ENCODE measurements at places on chromosomes 5 and 9. TPM values are rescaled to one million over a fixed set of nuclear protein-coding genes. Genes with fewer than 3 reads are reported as not detected.

DNA sequence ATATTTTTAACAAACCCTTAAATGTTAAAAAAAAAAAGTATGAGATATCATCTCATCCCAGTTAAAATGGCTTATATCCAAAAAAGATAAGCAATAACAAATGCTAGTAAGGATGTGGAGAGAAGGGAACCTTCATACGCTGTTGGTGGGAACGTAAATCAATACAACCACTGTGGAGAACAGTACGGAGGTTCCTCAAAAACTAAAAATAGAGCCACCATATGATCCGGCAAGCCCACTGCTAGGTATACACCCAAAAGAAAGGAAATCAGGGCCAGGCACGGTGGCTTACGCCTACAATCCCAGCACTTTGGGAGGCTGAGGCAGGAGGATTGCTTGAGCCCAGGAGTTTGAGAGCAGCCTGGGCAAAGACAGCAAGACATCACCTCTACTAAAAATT, 3.0 kb downstream of the MTMR12 start:
- DNase-seq, result peak; percentile 12

DNA sequence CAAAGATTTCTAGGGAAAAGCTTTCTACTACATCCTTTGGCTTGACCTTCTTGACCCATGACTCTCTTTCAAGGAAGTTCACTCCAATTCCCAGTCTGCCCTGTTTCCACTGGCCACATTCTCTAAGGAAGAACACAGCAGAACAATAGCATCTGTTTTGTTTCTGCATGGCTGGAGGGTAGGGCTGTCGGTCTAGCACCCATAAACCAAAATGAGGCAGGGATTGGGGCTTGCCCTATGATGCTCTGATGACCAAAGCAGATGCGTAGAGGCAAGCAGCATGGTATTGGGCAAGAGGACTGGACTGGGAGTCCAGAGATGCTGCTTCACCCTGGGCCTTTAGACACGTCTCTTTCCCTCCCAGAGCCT, 24.1 kb downstream of the GOLGA2 start:
- DNase-seq, result no peak

- no peak for DNase-seq
Measured at GRCh38 chr5:126235628-126236027, 187.6 kb upstream of the GRAMD2B start.

DNA sequence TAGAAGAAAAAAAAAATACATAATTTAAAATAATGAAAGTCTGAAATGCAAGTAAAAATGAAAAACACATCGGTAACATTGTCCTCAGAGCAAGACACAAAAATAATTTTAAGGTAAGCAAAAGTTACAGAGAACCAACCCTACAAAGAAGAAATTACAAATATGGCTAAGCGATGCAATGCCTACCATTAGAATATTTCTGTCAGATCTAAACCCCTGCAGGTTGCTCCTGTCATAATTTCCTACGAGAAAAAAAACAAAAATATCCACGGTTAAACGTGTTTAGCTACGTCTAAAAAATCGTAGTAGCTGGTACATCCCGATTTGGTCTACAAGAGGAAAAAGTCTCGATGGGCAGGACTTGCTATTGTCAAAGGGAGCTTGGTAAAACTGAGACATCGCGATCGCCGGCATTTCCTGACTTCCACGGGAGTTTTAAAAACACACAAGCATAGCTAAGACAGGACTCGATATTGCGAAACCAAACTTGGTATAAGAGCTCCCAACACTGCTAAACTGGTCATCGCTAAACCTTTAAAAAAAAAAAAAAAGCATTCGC, 1.1 kb upstream of the ANXA2R start:
- DNase-seq, result no peak

- DNase-seq, result no peak
Measured at GRCh38 chr5:43024217-43024616, 15.9 kb downstream of the ANXA2R start.

DNA sequence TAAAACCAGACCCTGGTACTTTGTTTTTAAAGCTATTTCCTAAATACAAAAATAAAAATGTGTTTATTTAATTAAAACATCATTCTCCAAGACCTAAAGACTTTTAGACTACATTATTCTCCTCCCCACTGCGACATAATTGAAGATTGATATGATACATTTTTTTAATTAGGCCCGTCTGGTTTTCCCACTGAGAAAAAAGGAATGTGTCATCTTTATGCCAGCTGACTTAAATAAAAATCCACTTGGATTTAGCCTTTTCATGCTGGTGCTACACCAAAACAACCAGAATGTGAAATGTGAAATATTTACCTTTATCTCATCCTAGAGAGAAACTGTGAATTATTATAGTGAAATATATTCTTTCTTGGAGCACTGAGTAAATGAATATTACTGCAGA, 155.5 kb upstream of the PPP1R2B start:
- DNase-seq, result no peak

DNA sequence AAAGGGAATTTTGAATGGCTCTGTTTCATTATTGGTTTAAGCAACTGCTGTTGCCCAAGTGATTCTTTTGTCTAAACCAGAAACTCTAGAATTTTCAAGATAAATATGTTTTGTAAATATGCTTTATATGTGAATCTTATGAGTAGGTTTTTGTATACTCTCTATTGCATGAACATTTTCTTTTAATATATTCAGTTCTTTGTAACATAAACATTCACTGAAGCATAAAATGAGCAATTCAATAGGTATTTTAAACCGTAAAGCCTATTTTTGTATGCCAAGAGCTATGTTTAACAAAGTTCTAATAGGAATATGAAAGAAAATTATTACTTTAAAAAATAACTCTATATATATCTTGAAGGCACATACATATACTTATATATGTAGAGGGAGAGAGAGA, 293.1 kb downstream of the PSAT1 start:
- DNase-seq, result no peak

- DNase-seq, result no peak
Measured at GRCh38 chr9:24487250-24487861, 58.3 kb downstream of the IZUMO3 start.

DNA sequence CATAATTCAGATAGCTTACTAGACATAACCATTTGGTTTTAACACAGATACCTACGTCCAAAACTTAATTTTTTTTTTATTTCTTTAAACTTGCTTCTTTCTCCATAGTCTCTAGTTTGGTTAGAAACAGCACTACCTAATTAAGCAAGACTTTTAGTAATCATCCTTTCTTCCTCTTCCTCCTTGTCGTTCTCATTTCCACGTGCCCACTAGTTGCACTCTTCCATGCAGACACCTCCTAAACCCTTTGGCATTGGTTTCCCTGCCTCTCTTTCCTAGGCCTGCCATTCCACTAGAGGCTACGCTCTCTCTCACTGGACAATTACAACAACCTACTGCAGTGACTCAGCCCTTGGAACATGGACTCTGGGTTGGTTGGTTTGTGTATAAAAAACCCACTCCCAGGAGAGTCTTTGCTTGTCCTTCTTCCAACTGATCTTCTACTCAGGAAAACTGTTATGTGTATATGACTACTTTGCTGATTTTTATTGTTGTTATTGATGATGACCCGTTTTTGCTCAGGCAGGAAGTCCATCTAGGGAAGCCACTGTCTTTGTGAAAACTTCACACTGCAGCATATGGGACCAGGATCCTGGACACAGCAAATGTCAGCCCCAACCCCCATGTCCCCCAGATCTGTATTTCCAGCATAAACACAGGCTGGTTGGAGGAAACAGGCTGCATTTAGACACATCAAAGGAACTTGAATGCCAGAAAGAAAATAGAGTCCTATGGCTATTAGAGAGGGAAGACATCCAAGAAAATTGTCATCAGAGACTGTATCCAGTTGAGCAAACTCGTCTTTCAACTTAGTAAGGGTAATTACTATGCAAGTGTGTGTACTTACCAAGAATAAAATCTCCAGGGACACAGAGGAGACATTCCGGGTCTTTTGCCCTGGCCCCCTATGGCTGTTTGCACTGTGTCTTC, 503.2 kb downstream of the GADD45G start:
- DNase-seq, result no peak

DNA sequence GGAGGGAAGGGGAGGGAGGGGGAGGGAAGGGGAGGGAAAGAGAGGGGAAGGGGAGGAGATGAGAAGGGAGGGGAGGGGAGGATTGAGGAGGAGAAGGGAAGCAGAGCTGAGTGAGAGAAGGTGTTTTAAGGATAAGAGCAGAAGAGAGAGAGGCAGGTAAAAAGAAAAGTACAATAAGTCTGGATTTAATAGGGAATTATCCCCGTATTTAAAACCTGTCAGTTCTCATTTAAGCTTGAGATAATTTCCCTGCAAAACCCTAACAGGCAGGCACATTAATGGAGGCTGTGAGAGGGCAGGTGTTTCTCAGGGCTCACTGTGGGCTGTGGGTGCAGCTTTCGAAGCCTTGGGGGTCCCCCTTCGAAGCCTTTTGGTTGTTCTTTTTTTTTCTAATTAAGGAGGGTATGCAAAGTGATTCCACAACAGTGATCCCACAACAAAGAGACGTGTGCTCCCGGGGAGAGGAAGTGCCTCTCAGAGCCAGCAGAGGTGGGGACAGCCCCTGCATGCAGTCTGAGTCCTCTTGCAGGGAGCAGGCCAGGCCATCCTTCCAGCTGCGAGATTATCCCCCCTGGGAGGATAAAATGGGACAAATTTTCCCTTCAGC, 317.9 kb upstream of the IRX1 start:
- DNase-seq, result no peak

- no peak for DNase-seq
Measured at GRCh38 chr9:87189006-87189405, 241.7 kb upstream of the GAS1 start.

GRCh38 chr9:14079440-14079839, 234.5 kb downstream of the NFIB start:
- no peak for DNase-seq

GRCh38 chr9:122835313-122835731, 6.9 kb upstream of the PDCL start:
- no peak for DNase-seq

DNA sequence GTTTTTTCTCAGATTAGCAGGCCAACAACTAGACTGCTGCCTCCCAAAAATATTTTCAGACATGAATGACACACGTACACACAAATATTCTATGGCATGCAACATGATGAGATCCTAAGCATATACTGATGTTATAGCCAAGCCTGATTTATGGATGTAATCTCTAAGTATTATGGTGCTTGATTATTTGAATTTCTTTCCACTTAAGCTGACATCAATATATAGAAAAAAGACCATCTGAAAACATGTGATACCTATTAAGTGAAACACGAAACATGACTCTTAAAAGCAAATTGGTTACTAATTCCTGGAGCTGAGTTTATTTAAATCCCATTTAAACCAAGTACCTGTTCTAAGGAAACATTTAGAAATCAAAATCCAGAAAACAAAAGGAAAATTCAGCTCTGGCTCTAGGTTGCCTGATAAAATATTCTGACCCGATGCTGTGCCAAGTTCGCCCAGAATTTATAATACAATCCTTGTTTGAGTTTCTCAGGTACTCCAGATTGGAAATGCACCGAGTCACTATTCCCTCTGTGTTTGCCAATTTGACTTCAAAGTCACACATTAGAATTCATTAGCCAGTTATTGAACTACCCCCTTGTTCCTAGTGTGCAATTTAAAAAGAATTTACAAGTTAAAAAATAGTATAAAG, 548.6 kb downstream of the CSNK1G3 start:
- no peak for DNase-seq

GRCh38 chr5:112708103-112708622, 29.5 kb upstream of the APC start:
- DNase-seq, result no peak

GRCh38 chr5:94499806-94500205, 118.6 kb downstream of the KIAA0825 start:
- no peak for DNase-seq

DNA sequence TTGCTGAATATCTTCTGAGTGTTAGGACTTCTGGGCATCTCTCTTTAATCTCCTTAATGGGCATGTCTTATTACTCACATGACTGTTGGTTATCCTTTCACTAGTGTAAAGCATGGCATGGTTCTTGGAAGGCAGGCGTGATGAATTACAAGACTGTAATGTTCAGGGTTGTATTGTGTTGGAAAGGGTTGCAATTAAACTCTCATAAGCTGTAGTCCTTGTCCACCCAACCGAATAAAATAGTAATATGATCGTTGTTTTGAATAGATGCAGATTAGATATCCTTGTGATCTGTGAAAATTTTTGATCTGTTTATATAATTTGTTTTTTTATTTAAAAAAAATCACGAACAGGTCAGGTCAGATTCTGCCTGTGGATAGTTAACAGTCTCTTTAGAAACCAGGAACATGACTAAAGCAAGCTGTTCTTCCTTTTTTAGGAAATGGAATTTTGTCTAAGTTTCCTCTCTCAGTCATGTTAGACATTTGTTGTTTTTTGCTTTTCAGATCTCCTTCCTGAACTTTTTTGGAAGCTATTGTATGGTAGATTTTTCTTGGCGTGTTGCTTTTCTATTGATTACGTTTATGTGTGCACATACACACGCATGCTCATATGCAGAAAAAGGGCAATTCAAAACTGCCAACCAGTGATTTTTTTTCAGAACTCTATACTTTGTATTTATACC, 121.8 kb downstream of the ARHGEF28 start:
- DNase-seq, result no peak

DNA sequence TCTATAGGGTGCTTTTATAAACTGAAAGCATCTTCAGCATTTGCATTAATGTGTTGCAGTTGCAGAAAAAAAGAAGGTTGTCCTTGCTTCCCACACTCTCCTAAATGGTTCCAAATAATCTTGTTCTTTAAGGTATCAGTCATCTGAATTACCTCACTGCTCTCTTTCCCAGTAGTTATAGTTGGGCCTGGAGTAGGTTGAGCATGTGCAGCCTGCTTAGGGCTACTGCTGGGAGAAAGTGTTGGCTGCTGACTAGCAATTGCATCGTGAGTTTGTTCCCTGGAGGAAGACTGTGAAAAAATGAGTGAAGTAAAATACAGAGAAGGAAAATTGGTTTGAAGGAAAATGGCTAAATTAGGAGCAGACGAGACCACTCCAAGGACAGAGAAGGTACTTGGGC, 74.5 kb downstream of the PRR16 start:
- DNase-seq, result no peak

- DNase-seq, result no peak
Measured at GRCh38 chr9:132001567-132001966, 78.1 kb downstream of the MED27 start.

- no peak for DNase-seq
Measured at GRCh38 chr5:178520851-178521250, 69.3 kb downstream of the COL23A1 start.

GRCh38 chr5:101244621-101245020, 341.5 kb upstream of the ST8SIA4 start:
- DNase-seq, result no peak

- DNase-seq, result no peak
Measured at GRCh38 chr5:3027866-3028635, 276.6 kb upstream of the IRX2 start.

- DNase-seq, result no peak
Measured at GRCh38 chr5:90386099-90386710, 23.4 kb downstream of the CETN3 start.

IFNA21 gene
- total RNA-seq, result not detected

TRIM7 gene
- 3.2 TPM for total RNA-seq

MYOZ3 gene
- total RNA-seq, result 17.9 TPM

LCN12 gene
- 8.6 TPM for total RNA-seq

C9orf40 gene
- total RNA-seq, result 7.8 TPM

ACER2 gene
- total RNA-seq, result 10.7 TPM

NDST1 gene
- total RNA-seq, result 109 TPM

POU5F2 gene
- total RNA-seq, result 3.7 TPM

FBP1 gene
- 13.6 TPM for total RNA-seq
